ENCODE measurements at places on chromosomes 12 and 14. TPM values are rescaled to one million over a fixed set of nuclear protein-coding genes. Genes with fewer than 3 reads are reported as not detected.

MARK3 gene
- 97.8 TPM for polyA plus RNA-seq

FGF6 gene
- not detected for polyA plus RNA-seq

IL22 gene
- polyA plus RNA-seq = not detected

- no peak for DNase-seq
Measured at GRCh38 chr12:73714655-73715054, 823.0 kb upstream of the ATXN7L3B start.

DNA sequence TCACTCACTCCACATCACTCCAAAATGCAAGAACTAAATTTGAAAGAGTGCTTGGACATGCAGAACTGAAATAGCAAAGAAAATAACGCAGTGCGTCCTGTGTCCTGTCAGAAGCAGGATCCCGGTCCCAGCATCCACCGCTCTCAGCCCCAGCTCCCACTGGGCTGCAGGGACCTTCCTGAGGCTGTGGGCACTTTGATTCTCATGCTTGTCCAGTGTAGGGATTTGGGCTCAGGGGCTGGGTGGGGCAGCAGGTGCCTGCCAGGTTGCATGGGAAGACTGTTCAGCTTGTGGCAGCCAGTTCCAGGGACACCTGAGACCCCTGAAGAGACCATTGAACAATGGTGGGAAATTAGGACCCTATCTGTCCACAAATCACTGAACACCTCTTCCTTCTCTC lies 140.0 kb upstream of the FKBP4 start:
- no peak for DNase-seq

DNA sequence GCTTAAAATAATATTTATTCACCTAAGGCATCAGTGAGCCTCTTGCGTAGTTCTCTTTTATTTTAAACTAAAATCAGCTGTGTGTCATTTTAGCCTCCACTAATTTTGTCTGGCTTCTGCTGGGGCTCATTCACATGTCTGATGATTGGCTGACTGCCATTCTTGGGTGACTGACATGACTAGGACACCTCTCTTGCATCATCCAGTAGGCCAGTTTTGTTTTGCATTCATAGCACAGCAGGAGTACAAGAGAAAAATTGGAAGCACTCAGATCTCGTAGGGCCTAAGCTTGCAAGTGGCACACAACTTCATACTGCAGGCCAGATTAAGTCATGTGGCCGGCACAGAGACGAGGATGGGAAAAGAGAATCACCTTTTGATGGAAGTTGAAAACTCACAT lies 1226.5 kb downstream of the GALC start:
- no peak for DNase-seq

DNA sequence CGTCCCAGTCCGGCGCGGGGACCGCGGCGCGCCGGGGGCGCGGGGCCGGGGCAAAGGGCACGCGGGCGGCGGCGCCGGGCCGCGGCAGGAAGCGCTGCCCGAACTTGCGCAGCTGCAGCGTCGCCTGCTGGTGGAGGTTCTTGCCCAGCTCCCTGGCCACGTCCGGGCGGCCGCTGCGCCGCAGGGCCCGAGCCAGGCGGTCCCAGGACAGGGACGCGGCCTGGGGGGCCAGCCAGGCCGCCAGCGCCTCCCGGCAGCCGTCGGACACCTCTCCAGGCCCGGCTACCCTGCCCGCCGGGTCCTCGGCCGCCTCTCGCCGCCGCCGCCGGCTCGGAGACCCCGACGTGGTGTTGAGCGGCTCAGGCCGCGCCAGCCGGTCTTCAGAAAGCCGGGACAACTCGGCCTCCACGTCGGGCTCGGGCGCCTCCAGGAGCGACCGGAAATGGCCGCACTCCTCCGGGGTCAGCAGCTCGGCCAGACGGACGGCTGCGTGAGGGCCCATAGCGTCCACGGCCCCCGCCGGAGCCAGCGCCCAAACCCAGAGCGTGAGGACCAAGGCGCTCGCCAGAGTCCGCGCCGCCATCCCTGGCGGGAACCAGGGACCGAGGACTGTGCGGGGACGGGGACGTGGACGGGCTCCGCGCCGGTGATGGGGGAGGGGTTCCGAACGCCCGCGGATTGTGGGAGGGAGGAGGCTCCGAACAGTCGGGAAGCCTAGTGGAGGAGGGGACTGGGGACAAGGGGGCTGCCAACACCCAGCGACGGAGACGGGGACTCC lies 34.0 kb downstream of the FIGNL2 start:
- DNase-seq = no peak

DNA sequence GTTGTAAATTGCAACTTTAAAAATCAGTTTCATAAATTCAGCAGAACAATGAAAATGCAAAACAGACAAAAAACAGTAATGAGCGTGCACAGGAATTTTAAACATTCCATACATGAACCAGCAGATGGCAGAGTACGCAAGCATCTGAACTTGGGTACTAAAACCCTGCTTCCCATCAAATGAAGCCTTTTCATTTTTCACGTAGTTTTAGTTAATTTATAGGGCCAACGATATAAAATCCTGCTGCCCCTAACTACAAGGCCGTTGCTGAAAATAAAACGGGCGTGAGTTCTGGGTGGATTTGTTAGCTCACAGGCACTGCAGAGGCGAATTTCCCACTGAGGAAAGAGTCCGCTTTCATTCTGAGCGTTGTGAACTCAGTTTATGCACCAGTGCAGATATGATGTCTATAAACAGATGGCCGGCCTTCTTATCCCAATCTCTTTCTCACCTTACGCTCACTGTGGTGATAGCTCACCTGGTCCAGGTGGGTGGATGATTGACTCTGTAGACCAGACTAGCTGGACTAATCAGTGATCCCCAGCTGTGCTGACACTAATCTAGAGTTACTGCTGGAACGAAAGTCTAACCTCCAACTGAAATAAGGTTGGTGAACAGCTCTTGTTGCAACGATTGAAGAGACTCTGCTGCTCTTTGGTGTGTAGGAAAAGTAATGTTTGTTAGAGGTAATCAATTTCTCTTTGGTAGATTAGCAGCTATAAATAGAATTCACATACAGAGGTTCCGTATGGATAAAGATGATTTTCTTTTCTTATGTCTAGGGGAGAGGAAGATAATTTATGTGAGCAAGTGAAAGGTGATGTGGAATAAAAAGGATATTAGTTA lies 89.2 kb downstream of the PDZRN4 start:
- no peak for DNase-seq

DNA sequence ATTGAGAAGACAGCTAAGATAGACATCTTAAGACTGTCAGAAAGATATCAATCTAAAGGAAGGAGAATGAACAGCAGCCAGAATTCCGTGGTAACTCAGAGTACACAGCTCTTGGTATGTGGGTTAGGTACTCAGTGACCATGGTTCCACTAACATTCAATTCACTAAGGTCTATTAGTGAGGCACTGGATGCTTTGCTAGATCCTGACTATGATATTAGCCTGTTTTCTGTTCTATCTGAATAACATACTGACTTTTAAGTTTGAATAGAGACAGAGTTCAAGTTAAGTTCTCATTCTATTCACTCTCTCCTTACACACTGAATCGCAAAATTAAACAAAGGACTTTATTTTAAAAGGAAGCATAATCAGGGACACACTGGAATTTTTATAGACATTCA lies 106.4 kb downstream of the PRKD1 start:
- no peak for DNase-seq

GRCh38 chr12:80513211-80513610 lies 69.2 kb downstream of the PTPRQ start:
- DNase-seq = no peak

DNA sequence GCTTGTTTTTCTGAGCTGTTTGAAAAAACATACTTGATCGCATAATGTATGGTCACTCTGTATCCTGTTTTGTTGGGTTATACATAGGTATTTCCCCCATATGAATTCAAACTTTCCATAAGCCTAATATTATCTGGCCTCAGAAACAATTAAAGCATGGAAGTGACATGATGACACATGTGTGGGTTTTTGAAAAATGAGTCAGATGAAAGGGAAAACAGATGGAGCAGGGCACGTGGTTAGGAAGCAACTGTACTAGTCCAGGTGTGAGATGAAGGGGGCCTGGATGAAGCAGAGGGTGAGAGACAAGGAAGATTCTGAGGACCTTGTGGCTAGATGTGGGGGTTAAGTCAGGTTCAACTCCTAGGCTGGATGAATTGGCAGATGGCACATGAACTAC lies 92.7 kb upstream of the DNM1L start:
- no peak for DNase-seq

GRCh38 chr12:62466018-62466593 lies 520 bp upstream of the MON2 start:
- DNase-seq = no peak

DNA sequence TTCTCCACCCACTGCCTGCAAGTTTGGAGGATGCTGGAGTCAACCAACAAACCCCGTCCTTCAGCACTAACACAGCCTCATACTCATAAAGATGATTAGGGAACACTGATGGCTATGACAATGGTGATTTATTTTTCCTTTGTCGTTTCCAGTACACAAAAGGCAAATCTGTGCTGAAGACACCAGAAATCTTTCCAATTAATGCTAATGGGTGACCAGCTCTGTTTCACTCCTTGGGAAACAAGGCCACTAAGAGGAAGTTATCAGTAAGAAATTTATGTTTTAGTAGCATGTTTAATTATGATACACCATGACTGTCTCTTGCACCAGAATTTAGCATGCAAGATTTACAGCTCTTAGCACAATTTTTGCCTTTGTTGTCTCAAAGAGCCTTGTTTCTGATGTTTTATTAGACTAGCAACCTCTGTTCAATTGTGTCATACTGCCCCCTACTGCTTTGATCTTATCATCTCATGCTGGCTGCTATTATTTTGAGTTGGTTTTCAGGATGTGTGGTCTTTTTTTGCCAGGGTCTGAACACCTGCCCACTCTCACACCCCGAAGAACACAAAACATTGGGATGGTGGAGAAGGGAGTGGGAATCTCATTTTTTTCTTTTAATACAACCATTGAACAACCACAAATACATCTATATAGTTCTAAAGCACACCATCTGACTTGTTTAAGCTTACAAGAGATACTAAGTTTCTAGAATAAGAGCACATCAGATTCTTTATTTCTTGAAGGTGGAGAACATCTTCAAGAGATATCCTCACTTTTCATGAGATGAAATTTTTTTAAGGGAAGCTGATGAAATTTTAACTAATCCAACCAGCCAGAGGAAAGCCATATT lies 160.9 kb downstream of the SPTSSA start:
- peak; percentile 52 for DNase-seq

- no peak for DNase-seq
Measured at GRCh38 chr12:104353012-104353981, 49.8 kb downstream of the EID3 start.

- no peak for DNase-seq
Measured at GRCh38 chr14:90894241-90894640, 78.0 kb upstream of the TTC7B start.

DNA sequence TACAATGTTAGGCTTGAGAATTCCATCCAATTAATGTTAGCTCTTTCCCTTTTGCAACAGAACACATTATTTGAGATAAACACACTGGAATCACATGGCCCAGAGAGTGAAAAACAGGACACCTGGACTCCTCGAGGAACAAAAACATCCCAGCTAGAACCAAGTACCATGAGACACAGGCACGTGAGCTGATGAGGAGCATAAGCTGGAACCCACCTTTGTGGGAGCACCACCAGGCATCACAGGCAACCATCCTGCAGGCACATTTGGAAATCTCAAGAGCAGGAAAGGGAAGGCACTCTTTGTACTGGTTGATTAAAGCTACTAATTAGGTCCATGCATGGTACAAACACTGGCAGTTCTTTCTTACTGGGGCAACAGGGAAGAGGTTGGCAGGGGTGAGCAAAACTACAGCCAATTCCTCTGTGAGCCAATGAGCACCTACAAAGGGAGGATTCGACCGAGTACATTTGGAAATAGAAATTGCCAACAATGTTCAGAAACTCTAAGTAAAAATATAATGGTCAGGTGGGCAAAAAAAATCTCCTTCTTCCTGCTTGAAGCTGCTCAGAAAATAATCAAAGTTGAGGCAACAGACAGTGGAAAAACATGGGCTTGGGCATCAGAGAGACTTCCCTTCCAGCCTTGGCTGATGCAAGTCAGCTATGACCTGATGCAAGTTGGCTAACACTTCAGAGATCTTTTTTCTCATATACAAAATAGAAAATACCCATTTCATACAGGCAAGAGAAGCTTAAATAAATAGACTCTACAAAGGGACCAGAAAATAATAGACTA lies 216.7 kb downstream of the NUAK1 start:
- DNase-seq = no peak

- peak; percentile 71 for DNase-seq
Measured at GRCh38 chr12:7060353-7060954, at the start of gene C1S. C1S (plus strand) TSS chr12:7060718; CDS start chr12:7061913, 1,195 bp downstream.

DNA sequence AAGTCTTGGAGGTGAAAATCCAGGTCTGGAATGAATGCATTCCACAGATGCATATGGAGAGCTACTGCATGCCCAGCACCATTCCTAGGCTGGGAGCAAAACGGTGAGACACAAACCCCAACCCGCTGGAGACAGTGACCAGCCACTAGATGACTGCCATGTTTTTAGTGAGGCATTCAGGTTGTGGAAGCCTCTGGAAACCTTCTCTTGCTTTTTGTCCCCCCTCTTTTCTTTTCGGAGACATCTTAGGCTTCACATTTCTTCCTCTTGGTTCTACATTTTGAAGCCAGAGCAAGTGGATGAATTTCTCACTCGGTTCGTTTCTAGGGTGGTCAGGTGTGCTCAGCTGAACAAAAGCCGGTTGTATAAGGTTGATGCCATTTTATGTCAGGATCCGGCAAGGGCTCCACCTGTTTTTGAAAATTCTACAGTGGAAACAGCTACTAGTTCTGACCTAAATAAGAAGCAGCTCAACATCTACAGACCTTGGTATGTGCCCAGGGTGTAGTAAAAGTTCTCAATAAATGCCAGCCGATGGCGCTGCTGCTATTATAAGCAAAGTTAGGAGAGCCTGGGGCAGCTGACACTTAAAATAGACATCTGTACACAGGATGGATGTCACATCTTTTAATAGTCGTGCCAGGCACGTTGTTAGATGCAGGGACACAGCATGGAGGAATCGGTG lies 1.8 kb upstream of the ZNF839 start:
- DNase-seq = no peak

GRCh38 chr12:69880571-69880970 lies 55.5 kb downstream of the MYRFL start:
- DNase-seq = no peak

DNA sequence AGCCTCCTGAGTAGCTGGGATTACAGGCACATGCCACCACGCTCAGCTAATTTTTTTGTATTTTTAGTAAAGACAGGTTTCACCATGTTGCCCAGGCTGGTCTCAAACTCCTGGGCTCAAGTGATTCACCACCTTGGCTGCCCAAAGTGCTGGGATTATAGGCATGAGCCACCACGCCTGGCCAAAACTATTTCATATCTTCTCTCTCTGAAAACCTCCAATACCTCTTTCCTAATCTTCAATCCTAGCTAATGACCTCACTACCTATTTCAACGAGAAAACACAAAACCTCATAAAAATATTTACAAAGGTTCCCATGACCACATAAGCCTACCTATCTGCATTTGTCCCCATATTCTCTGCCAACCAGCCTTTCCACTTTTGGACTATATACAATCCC lies 32.3 kb upstream of the ANKS1B start:
- DNase-seq = no peak

GRCh38 chr14:57533214-57533613 lies 39.6 kb upstream of the CCDC198 start:
- DNase-seq = no peak

GRCh38 chr12:100171248-100171647 lies 28.6 kb upstream of the BLTP3B start:
- DNase-seq = no peak

Data from right renal cortex interstitium (tissue), 3 donors.